Epithelial cell of proximal tubule (primary cell): ENCODE measurements at places on chromosomes 16 and 17.
A peak's percentile ranks its signal among the peaks of the same experiment; 100 is the strongest.

DNA sequence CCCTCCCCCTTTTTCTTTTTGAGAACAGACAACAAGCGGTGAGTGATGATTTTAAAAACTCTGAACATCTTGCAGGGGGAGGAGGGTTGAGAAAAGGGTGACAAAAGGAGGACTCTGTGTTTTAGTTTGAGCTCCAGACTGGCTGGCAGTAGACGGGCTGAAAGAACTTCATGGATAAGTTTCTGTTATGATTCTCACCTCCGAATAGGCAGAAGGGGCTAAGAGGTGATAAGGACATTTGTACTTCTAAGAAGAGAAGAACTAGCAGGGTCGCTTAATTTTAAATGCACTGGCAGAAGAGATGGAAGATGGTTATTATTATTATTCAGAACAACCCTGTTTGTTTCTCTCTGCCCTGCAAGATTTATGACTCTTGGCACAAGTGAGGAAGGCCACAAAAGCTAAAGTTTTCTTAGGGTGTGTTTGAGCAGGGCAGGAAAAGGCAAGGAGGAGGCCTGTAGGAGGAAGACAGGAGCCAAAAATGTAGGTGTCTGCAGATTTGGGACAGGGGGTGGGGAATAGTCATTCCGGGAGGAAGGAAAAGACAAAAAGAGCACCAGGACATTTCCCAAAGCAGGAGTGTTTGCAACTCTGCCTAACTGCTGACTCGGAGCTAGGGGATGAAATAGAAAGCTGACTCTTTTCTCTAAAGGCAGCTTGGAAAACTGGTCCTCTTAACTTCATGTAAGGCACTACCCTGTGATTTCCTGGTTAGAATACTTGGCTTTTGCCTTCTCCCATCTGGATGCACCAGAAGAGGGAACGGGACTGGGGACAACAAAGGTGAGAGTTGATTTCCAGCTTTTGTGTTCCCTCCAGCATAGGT is 11.9 kb upstream of the HOXB2 start:
- no peak for DNase-seq

DNA sequence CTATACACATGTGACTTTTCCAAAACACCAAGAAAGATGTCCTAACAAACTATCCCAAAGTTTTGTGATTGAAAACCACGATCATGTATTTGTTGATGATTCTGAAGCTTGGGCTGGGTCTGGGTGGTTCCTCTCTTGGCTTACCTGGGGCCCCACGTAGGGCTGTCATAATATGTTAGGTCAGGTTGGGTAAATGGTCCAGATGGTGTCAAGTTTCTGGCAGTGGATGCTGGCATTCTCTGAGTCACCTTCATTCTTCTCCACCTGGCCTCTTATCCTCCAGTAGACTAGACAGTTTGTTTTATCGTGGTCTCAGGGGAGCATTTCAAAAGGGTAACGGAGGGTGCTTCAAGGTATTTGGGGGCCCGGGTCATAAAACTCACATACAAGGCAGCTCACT is 39.4 kb downstream of the SYCE1L start:
- DNase-seq, result no peak

GRCh38 chr17:80558046-80558445 is 13.4 kb downstream of the RPTOR start:
- no peak for DNase-seq

- no peak for DNase-seq
Measured at GRCh38 chr16:12542818-12543699, 260.6 kb downstream of the CPPED1 start.

DNA sequence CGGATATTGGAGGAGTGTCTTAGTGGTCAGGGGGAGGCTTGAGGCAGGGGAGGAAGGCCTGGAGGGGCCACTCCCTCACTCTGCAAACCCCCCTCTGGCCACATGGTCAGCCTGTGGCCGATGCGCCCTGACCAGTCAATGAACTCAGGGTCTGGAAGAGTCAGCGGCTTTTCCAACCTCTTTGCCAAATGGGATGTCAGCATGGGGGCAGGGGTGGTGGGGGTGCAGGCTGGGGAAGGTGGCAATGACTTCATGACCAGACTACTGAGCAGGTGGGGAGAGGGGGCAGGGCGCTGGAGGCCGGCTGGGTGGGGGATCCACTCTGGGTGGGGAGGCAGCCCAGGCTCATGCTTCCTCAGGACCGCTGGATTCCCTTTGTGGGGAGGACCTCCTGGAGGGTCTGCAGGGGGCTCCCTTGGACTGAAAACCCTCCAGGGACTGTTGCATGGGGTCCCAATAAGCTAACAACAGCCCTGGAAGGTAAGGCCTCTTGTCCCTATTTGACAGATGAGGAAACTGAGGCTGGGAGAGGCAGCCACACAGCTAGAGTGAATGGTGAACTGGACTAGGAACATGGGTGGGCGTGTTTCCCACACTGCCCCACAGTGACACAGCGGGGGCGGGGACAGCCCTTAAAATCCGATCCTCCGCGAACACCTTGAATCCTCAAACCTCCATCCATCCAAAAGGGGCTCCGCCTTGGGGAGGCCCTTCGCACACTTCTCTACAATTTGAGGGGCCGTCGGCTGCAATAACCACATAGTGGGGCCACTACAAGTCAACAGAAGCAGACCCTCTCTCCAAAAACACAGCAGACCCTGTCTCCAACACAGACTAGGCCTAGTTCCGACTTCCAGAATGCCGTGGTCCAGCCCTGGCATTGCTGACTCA is 81.0 kb upstream of the TOB1 start:
- DNase-seq, result no peak

GRCh38 chr17:49681106-49681979 is 3.4 kb upstream of the SPOP start:
- no peak for DNase-seq

- no peak for DNase-seq
Measured at GRCh38 chr17:49369760-49370159, 7.7 kb upstream of the ZNF652 start.

DNA sequence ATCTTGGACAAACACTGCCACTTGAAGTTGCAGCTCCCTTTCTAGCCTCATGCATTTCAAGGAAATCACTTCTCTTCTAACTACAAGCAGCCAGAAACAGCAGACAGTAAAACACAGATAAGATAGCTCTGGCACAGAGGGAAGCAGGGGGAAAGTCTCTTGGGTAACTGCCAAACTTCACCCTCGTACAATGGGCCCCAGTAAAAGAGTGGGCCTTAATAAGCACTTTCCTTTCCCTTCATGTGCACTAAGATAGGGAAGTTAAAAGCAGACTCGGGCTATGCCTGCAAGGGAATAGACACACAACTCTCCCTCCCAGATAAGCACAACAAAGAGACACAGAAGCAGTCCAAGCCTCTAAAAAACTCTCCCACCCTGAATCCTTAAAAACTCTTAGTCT is 4.2 kb upstream of the KRTAP4-5 start:
- no peak for DNase-seq

DNA sequence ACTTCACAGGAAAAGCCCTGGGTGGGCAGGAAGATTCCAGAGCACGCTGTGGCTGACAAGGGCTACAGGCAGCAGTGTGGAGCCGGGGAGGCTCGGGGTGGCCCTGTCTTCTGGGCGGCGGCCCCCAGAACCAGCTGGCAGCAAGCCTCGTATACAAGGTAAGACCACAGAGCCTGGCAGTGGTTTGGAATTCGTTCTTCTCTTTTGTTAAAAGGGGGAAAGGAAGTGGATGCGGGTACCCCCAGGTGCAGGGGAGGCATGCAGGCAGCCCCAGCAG is 6.0 kb downstream of the UBALD1 start:
- no peak for DNase-seq

DNA sequence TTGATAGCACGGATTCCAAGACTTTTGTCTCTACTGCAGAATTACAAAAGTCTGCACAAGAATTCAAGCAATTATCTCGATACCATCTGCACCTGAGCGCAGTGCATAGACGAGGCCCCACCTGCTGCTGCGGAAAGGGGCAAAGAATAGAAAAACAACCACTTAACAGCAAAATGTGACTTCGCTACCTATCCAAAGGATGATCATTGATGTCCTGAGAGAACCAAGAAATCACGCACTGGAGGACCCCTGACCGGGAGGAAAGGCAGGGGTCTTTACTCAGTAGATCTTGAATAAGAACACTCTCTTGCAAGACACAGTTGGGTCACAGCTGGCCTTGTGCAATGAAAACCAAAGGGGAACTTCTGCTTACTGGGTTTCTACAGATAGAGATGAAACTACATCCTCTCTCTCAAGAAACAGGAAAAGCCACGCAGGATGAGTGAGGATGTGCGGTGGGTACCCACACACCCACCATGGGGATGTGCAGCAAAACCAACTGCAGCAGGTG is 147.4 kb upstream of the RPH3AL start:
- DNase-seq, result no peak

DNA sequence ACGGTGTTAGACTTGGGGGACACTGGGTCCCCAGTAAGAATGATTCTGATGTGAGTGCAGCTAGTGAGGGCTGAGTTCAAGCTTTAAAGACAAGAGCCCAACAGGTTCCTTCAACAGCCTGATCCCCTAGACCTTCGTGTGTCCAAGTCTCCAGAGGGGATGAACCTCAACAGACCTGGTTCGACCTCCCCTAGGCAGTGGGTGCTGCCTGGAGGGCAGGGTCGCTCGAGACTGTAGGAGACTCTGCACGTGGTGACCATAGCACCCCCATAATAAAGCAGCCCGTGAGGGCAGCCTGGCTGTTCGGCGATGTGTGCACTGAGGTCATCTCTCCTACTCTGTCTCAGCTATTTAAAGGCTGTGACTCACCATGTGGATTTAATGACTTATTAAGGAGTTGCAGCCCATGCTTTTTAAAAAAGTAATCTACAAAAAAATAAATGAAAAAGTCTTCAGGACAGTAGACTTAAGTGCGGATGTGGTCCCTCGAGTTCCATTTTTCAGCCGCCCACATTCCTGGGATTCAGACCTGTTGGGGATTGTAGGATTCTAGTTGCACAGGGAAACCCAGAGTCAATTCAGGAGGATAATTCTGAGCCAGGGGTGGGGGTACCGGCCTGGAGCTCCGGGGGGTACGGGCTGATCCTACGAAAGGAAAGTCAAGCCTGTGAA is 23.4 kb upstream of the METRNL start:
- no peak for DNase-seq

GRCh38 chr17:31568539-31568938 is 177.1 kb downstream of the RAB11FIP4 start:
- DNase-seq, result no peak

GRCh38 chr16:10037751-10038150 is 144.5 kb downstream of the GRIN2A start:
- DNase-seq, result no peak

- no peak for DNase-seq
Measured at GRCh38 chr16:4064950-4065352, 51.3 kb downstream of the ADCY9 start.

DNA sequence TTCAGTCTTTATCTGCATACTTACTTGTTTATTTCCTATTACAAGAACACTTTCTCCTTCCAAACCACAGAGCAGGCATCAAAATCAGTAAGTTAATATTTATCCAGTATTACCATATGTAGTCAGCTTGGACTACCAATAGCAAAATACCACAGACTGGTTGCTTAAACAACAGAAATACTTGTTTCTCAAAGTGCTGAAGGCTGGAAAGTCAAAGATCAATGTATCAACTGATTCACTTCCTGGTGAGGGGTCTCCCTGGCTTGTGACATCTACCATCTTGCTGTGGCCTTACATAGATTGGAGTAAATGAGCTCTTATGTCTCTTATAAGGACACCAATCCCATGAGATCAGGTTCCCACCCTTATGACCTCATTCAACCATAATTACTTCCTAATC is 2.6 kb downstream of the STXBP4 start:
- DNase-seq, result peak; percentile 65

DNA sequence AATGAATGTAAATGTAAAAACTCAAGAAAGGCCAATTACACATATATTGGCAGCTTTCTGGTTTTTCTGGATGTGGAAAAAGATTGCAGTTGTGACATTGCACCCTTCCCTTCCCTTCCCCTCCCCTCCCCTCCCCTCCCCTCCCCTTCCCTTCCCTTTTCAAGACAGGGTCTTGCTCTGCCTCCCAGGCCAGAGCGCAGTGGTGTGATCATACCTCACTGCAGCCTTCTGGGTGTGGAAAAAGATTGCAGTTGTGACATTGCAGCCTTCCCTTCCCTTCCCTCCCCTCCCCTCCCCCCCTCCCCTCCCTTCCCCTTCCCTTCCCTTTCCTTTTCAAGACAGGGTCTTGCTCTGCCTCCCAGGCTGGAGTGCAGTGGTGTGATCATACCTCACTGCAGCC is 41.7 kb downstream of the PIK3R5 start:
- no peak for DNase-seq

GRCh38 chr16:66353055-66353454 is 13.4 kb upstream of the CDH5 start:
- no peak for DNase-seq

DNA sequence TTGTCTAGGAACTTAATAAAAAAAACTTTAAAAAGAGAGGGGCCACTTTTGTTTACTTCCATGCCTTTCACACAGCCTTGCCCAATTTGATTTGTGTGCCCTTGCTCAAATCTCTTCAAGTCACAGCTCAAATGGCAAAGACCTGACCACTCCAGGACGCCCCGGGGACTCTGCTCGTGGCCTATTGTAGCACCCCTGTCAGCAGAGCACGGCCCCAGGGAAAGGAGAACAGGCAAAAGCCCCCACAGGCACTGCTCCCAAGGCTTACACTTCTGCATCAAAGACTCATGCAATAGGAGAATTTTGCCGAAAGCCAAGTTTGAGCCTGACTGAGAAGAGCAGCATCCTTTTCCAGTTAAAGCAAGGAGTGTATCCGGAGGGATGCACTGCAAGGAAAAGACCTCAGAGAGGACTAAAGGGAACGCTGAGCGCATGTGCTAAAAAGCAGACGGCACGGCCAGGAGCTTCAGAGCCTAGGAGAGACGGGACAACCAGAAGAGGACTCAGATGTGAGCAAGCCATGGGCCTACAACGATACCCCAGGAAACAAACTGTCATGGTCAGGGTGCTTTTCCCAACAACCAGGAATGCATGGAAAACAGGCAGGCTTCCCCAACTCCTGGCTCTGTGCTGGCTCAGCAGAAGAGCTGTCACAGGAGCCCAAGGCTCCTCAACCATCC is 8.2 kb downstream of the CREBBP start:
- no peak for DNase-seq

DNA sequence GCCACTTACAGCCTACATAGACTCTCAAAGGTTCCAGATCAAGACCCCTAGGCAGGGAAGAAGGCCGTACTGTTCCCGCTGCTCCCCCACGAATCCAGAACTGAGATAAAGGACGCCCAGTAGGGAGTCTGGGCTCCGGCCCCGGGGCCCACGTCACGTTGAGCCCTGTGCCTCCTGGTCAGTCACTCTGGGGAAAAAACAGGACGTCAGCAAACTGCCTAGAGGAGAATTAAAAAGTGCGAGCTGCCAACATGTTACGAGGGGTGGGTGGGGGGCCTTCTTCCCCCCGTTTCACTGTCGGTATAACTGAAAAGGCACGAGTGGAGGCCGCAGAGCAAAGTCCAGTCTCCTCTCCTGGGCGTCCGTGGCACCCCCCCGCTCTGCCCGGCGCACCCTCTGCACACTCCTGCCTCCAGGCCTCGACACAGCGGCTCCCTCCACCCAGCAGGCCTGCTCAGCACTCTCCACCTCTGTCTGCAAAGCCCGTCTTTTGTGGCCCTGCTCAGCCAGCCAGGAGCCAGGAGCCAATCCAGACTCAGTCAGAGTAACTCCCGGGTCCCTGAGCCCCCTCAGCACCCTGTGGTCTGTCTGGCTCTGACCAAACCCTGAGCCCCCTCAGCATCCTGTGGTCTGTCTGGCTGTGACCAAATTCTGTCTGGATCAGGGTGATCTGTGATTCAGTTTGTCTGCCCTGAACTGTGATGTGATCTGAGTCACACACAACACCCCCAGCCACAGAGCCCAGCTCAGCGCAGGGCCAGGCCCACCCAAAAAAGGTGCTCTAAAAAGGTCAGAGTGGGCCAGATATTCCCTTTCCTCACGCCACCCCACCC is 6.2 kb downstream of the ITGAE start:
- DNase-seq, result no peak
